ENCODE measurements at places on chromosomes 4 and X.

DNA sequence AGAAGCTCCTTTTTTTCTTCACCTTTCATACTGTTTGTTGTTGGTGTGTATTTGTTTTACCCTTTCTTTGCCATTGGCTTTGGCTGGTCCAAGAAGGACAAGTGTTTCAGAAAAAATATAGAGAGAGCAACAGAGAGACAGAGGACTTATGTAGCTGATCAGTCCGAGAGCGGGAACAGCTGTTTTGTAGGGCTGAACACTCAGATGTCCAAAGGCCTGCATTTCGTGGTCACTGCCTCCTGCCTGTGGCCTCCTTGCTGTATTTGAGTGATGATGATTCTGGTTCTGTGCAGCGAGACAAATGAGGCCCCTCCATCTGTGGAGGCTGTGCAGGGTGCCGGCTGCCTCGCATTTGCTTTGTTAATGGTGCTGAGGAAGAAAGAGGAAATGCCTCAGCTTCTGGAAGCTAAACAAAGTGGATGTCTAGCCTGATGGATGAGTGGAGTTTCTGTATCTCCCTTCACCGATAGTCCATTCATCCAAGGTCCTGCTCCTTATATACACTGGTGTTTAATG is 19.8 kb upstream of the STOX2 start:
- DNase-seq: no peak

DNA sequence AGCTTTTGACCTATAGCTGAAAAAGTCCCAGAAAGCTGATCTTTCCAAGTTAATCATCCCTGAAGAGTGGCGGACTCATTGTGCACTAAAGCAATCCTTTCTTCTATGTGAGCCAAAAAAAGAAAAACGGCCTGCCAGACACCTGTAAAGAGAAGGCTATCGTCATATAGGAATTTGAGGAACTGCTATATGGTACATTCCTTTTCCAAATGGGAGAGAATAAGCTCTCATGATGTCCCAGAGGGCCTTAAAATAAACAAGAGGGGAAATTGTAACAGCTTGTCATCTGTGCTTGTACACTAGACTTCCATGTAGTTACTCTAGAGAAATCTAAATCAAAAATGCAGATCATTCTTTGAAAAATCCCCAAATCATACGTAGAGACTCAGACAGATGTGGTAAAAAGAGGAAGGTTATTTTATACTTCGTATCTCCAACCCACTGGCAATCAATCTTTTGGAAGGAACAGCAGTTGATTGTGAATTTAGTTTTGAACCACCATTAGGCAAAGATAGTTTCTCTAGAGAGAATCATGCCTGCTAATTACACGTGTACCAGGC is 26.1 kb downstream of the GPR174 start:
- no peak for DNase-seq

DNA sequence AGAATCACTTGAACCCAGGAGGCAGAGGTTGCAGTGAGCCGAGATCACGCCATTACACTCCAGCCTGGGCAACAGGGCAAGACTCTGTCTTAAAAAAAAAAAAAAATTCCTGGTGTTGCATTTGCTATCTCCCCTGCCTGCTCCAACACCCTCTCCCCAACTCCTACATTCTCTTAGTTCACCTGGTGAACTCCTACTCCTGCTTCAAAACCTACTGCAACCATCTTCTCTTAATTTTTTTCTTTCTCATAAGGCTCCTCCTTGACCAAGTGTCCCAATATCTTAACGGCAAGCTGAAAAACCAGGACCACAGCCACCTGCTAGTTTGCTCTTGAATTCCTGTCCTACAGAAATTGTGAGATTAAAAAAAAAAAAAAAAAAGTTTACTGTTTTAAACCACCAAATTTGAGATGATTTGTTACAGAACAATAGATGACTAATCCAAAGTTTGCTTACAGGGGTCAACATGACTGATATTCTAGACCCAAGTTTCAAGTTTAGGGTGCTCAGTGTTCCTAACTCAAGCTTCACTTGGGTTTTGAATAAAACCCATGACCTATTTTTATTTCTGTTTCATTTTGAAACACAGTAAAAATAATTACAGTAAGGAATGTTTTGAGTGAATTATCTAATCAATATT is 13.1 kb upstream of the ANXA5 start:
- DNase-seq: no peak

DNA sequence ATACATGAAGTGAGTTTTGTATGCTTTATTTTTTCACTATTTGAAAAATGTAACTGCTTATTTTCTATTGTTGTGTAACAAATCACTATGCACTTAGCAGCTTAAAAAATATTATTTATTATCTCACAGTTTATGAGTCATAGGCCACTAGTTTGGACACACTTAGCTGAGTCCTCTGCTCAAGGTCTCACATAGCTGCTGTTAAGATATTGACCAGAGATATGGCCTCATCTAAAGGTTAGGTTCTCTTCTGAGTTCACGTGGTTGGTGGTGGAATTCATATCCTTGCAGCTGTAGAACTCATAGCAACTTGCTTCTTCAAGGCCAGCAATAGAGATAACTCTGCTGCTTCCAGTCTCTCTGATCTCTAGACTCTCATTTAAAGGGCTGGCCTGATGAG is 534.4 kb downstream of the SPRY1 start:
- DNase-seq: no peak

- no peak for DNase-seq
Observed at GRCh38 chr4:183989931-183990330, 84.8 kb downstream of the STOX2 start.

- no peak for DNase-seq
Observed at GRCh38 chr4:99722725-99723124, 65.1 kb upstream of the C4orf54 start.

DNA sequence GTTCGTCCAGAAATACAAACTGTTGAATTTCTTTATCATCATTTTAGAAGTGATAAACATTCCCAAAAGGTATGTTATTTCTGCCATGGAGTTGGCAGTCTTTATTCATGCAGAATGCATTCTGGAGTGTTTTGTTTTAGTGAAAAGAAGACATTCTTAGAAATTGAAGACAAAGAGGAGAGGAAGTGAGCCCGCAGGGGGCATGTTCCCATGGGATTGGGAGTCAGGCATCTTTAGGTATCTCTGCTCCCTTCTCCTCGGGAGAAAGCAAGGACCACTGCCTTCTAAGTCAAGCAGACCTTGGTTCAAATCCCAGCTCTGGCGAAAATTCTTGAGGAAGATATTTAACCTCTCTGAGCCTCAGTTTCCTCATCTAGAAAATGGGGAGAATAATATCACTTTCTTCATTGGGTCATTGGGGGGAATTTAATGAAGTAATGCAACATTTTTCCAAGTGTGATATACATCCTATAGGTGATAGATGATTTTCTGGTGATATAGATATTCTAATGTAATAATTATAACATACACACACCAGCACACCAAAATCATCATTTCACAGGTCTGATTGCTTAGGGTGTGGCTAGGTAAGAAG is 26.5 kb upstream of the CHRNA9 start:
- no peak for DNase-seq

- no peak for DNase-seq
Observed at GRCh38 chr4:1368421-1369090, 21.5 kb downstream of the UVSSA start.

DNA sequence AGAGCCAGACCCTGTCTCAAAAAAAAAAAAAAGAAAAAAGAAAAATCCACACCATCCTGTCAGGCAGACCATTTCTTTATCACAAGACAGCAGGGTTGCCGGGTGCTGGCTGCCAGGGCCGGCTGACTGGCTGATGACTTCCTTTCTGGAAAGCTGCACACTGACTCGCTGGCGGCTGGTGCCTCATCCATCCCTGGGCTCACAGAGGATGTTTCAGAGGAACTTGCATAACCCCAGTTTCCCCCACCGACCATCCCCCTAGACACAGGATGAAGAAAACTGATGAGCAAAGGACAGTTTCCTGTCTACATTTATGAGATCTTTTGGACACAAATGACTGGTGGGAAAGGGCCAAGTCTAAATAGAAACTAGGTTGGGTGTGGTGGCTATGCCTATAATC is 14.1 kb downstream of the HPSE start:
- no peak for DNase-seq

- DNase-seq: no peak
Observed at GRCh38 chr4:11436084-11436483, 7.4 kb upstream of the HS3ST1 start.

DNA sequence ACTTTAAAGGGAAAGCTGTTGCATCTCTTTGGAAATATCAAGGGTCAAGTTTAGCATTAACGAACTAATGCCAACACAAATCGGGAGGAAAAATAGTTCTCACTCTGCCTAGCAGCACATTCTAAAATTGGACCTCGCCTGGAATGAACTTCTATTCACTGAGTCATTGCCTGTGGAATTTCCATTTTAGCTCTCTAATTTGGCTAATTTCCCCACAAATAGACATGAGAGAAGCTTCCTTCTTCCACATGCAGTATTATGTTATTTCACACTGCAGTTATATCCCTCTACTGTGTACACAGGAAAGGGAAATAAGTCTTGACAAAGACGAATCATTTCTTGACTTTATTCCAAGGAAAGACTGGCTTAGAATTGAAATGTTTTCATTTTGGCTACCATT is 9.3 kb downstream of the ZXDA start:
- DNase-seq: no peak

- no peak for DNase-seq
Observed at GRCh38 chr4:34046580-34046979, 2197.7 kb downstream of the ARAP2 start.

DNA sequence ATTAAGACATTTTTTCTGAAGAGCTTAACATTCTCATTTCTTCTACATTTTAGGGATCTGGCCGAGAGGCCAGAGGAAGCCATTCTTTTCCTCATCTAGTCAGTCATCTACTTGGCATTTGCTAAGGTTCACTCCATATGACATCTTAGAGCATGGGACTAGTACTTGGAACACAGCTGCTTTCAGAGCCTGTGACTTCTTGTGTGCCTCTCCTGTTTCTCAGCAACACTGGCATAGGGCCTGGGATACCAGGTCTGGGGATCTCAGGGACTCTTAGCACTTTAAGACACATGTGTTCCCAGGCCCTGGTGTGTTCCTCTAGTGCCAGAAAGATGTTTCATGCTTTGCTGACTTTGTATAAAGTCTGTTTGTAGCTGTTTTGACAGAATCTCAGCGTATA is 7.3 kb downstream of the PLP1 start:
- DNase-seq: no peak

GRCh38 chr4:92059615-92060014 is 244.2 kb upstream of the GRID2 start:
- no peak for DNase-seq

DNA sequence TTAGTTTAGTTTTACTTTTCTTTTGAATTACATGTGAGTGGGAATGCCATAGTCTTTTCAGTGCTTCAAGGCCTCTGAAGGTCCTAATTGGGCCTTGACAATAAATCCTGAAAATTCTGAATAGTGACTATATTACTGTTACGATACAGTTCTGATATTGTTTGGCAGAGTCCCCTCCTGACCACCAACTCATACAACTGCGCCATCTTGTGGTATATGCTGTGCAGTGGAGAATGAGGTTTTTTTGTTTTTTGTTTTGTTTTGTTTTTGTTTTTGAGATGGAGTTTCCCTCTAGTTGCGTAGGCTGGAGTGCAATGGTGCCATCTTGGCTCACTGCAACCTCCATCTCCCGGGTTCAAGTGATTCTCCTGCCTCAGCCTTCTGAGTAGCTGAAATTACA is 56.6 kb upstream of the CHRDL1 start:
- no peak for DNase-seq

DNA sequence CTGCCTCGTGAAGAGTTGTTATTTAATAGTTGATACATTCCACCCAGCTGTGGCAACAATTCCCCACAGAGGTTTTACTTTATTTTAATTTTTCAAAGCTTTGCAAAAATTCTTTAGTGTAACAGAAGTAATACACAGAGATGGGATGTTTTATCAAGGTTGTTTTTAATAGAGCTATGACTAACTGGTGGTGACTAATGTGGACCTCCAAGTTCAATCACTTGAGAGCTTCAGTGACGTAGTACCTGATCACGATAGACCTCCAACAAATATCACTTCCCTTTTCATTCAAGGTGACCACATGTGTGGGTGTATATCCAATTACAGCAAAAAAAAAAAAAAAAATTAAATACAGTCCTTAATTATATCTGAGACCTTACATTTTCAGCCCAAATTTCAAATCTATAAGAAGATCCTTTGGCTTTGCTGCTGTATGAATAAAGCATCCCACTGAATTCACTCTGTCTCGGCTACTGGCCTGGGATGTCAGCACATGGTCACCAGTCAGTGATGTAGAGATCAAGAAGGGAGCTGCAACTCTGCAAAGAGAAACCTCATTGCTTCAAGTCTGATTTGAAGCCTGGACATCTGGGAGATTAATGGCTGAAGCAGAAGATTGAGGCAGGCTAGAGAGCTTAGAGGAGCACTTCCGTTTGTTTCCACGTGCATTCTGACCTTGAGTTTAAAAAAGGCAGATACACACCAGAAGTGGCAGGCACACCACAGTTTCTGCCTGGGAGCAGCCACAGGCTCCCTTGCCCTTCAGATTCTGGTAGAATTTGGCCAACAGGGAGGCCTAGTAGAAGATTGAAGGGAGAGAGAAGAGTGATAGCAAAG is 345.9 kb upstream of the NOCT start:
- no peak for DNase-seq

Data from amygdala (tissue), 56 donors.